ENCODE measurements at places on chromosomes 5 and 9.

GRCh38 chr5:181088289-181088688, 42.7 kb downstream of the OR2V1 start:
- no peak for DNase-seq

GRCh38 chr9:133619791-133620190, 10.6 kb upstream of the FAM163B start:
- peak; percentile 12 for DNase-seq

DNA sequence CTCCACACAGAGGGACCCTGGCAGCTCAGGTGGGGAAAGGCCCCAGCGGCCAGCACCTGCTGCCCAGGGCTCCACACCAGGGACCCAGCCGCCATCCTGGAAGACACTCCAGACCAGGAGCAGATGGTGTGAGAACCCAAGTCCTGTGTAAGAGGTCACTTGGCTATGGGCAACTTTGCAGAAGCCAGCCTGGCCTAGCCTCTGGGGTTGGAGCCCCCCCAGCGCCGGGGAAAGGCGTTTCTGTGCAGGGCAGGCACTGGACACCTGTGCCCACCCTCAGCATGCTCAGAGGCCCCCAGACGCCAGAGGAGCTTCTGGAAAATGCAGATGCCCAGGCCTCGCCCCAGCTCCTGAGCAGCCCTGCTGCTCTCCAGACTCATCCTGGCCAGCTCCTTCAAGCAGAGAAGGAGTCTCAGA, 34.0 kb downstream of the RASGEF1C start:
- DNase-seq: no peak

DNA sequence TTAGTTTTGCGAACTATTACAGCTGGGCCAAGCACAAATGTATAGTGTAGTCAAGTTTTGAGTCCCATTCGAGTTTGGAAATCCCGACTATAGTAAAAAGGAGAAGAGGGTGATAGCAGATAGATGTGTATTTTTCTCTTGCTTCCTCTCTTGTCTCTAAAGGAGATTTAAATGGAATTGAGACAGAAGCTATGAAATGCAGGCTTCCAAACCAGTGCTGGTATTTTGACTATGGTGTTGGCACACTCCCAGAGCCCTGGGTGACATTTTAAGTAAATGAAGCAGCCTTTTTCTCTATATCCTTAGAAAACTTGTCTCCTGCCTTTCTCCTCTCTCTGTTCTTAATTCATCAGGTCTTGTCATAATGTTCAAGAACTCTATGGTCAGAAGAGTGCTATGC, 17.7 kb upstream of the AUH start:
- DNase-seq: no peak

DNA sequence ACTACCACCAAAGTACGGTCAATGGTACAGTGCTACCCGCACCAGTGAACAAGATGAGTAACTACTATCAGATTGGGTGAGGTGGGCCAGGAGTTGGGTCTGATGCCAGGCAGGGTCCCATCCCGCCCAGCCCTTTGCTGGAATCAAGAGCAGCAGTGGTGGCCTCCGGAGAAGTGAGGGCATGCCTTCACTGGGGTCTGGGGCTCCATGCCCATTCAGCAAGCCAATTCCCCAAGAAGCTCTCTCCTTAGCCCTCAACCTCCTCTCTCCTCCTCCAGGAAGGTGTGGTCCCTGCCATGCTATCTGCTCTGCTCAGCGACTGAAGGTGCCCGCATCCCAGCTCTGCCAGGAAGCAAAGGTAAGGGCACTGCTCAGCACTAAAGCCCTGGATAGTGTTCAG, 62.7 kb upstream of the CPLX2 start:
- DNase-seq: no peak

DNA sequence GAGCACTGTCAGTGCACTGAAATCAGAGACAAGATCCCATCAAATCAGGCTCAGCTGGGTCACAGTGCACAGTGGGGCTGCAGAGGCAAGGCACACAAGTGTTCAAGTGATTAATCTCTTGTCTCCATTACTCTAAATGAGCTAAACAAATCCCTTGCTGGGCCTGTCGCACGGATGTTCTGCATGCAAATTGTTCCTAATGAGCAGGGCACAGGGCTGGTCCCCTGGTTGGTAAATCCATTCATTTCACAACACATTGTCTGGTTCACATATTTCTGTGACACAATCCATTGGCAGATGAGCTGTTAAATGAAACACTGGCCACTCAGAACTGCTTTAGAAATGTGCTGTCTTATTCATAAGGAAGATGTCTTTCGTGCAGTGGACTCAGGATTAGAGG, 167.9 kb upstream of the BRINP1 start:
- no peak for DNase-seq

- no peak for DNase-seq
Measured at GRCh38 chr5:108515517-108516105, 133.7 kb upstream of the FBXL17 start.

Data from activated CD8-positive, alpha-beta memory T cell treated with anti-CD3 and anti-CD28 coated beads for 1 hour (primary cell).